Heart left ventricle (tissue), 16 donors: ENCODE measurements at places on chromosomes 12 and 14. TPM values are rescaled to one million over a fixed set of nuclear protein-coding genes. Genes with fewer than 3 reads are reported as not detected.

Gene SLC6A15
- not detected for total RNA-seq

Gene MGAT4C
- total RNA-seq: 0.13 TPM

Gene MEG3
- total RNA-seq: 11.7 TPM

Gene KRT85
- not detected for total RNA-seq

DNA sequence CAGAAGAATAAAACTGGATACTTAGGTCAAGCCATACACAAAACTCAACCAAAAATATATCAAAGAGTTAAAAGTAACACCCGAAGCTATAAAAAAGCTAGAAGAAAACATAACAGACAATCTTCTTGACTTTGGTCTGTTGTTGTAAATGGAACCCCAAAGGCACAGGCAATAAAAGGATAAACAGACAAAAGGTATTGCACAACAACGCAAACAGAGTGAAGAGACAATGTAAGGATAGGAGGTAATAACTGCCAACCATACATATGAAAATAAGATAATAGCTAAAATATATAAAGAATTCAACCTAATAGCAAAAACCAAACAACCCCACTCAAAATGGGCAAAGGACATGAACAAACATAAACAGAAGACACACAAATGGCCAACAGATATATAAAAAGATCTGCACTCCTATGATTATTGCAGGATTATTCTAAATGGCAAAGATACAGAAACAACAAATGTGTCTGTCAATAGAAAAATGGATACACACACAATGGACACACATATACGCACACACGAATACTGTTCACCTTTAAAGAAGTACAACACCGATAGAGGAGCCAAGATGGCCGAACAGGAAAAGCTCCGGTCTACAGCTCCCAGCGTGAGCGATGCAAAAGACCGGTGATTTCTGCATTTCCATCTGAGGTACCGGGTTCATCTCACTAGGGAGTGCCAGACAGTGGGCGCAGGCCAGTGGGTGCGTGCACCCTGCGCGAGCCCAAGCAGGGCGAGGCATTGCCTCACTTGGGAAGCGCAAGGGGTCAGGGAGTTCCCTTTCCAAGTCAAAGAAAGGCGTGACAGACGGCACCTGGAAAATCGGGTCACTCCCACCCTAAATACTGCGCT, 1137.1 kb downstream of the FSCB start:
- H3K27me3 ChIP-seq: no peaks in the 10 kb centered on the region
- no peak overlapping the region for H3K27ac ChIP-seq
- no peaks in the 10 kb centered on the region for H3K36me3 ChIP-seq
- no peak overlapping the region for H3K4me3 ChIP-seq

GRCh38 chr12:50825372-50825838, 17.3 kb upstream of the TMPRSS12 start:
- no peaks in the 10 kb centered on the region for H3K27me3 ChIP-seq
- DNase-seq: no peak
- no peak overlapping the region for H3K4me3 ChIP-seq
- H3K27ac ChIP-seq: peak overlapping the region; percentile 67

- no peak for DNase-seq
- no peaks in the 10 kb centered on the region for H3K27me3 ChIP-seq
- no peak overlapping the region for H3K27ac ChIP-seq
- no peaks in the 10 kb centered on the region for H3K36me3 ChIP-seq
- no peak overlapping the region for H3K4me3 ChIP-seq
These were observed 318.8 kb downstream of the NRXN3 start for GRCh38 chr14:78488938-78489337.

- H3K4me3 ChIP-seq: no peak overlapping the region
- H3K36me3 ChIP-seq: no peaks in the 10 kb centered on the region
- no peak for DNase-seq
- H3K27me3 ChIP-seq: no peaks in the 10 kb centered on the region
- H3K4me1 ChIP-seq: no peaks in the 10 kb centered on the region
- H3K27ac ChIP-seq: no peak overlapping the region
These were observed 2.5 kb upstream of the LRIG3 start for GRCh38 chr12:58922849-58923248.

- no peaks in the 10 kb centered on the region for H3K27me3 ChIP-seq
- DNase-seq: no peak
- H3K36me3 ChIP-seq: no peaks in the 10 kb centered on the region
- H3K27ac ChIP-seq: no peak overlapping the region
- H3K4me3 ChIP-seq: no peak overlapping the region
- H3K4me1 ChIP-seq: peaks cover 3% of the 10 kb centered on the region
These were observed 63.9 kb downstream of the BICD1 start for GRCh38 chr12:32170437-32170998.

DNA sequence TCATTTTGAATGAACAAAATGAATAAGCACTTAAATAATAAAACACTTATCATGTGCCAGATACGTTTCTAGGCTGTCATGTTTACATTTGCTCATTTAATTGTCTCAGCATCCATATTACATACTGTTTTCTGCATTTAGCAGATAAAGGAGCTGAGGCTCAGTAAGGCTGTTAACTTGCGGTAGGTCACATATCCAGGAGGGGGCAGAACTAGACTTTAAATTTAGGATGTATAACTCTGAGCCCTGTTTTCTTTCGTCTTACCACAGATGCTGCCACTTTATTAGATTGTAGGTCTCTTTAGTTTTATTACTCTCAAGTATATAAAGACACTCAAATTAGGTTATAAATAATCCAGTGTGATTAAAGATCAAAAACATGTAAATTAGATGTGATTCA, 17.7 kb downstream of the IRAK4 start:
- peaks cover 6% of the 10 kb centered on the region for H3K36me3 ChIP-seq
- H3K27me3 ChIP-seq: no peaks in the 10 kb centered on the region
- H3K4me3 ChIP-seq: no peak overlapping the region
- no peaks in the 10 kb centered on the region for H3K4me1 ChIP-seq

DNA sequence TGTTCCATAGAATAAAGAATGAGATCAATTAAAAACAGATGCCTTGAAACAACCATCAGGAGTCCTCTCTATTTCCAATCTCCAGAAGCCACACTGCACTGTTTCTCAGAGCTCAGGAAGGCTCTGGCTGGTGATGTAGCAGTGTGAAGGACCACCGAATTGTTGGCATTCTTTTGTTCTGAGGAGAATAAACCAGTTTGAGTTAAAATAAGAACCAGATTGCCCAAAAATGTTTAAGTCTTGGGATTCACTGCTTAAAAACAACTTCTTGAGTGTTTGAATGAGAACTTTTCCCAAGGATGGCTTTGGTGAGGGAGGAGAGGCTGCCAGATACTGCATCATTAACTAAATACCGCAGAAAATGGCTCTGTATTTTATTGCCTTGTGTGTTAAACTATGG, 341.2 kb downstream of the C12orf75 start:
- H3K4me1 ChIP-seq: peaks cover 14% of the 10 kb centered on the region
- H3K4me3 ChIP-seq: no peak overlapping the region
- no peaks in the 10 kb centered on the region for H3K36me3 ChIP-seq
- DNase-seq: no peak
